CD4-positive, alpha-beta T cell treated with Interleukin-4 for 4 hours (primary cell): ENCODE measurements at places on chromosomes 12 and 14.

DNA sequence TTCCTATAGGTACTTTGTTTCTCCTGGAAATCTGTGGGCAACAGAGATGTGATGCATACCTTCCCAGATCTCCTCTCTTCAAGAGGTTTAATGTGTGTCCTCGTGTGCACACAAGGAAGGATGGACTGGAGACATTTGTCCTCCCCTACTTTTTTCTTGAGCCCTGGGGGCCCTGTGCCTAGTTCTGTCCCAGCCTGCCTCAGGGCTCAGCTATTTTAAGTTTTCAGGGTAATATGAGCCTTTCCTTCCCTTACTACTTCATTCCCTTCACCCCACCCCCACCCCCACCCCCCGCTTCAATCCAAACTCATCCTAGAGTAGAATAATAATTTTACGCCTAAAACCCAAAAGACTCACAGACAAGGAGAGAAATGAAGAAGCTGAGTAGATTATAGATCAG is 446 bp downstream of the STAC3 start:
- DNase-seq: no peak

- DNase-seq: no peak
Observed at GRCh38 chr12:129927316-129927900, 23.6 kb upstream of the TMEM132D start.

DNA sequence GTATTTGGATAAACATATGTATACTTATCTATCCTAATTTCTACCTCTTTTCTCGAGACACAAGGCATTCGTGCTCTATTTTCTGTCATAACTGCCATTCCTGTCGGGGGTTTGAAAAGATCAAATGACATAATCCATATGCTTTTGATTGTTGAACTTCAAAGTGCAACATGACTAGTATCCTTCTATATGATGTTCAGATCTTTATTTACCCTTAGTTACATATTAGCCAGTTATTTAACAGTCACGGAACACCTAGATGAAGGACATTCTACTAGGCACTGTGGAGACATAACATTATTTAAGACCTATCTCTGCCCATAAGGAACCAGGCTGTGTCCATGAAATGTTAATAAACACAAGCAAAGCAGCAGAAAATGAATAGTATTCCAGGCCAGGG is 11.2 kb upstream of the GRIN2B start:
- no peak for DNase-seq

GRCh38 chr12:79373896-79374499 is 316.8 kb downstream of the PAWR start:
- no peak for DNase-seq

DNA sequence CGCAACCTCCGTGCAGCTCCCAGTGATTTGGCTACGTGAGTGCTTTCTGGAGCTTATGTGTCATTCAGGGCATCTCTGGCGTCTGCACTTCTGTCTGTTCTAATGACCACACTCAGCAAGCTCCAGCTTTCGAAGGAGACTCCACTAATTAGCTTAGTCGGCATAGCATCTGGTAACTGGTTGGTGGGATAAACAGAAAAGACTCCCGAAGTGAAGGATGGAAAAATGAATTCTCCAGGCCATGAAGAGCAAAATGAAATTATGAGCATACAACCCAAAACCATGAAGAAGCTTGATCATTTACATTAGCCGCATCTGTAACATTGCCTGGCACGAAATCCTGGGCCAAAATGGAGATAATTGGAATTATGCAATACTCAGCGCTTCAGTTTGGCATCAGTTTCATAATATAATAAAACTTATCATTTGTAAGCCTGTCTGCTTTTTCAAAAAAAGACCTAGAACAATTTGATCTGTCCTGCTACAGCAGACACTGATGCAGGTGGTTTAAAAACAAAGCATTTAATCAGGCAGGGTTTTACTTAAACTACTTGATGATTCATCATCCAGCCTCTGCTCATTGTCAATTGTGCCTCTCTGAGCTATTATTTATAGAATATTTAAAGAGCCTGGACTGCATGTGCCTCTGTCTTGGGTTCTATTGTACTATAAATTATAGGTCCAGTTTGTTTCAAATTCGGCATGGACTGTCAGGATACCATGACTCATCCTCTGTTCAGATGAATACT is 87.4 kb downstream of the SYT1 start:
- DNase-seq: no peak

- no peak for DNase-seq
Observed at GRCh38 chr12:52522346-52523011, 2.3 kb upstream of the KRT5 start.

GRCh38 chr14:51066576-51066975 is 28.3 kb downstream of the TRIM9 start:
- DNase-seq: no peak

DNA sequence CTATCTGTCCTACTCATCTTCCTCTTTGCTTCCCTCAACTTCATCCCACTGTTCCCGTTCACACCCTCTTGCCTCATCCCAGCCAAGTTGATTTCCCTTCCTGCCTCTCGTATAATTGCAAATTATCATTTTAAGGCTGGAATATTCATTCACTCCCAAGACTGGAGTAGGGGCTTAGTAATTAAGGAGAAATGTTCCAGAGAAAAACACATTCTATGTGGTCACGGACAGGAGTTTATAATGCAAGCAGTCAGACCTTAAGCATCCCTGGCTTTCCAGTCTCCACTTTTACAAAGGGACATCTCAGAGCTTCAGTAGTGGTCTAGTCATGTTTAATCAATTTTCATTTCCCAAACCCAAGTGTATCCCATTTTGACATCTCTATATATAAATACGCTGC is 54.9 kb downstream of the TMEM132D start:
- no peak for DNase-seq

DNA sequence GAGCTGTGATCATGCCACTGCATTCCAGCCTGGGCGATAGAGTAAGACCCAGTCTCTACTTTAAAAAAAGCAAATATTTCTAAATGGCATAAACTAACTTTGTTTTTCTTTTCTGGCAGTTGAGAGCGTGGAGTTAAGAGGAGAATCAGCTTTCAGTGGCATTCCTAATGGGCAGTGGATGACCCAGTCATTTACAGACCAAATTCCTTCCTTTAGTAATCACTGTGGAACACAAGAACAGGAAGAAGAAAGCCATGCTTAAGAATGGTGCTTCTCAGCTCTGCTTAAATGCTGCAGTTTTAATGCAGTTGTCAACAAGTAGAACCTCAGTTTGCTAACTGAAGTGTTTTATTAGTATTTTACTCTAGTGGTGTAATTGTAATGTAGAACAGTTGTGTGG is 21.2 kb downstream of the TDG start:
- no peak for DNase-seq

DNA sequence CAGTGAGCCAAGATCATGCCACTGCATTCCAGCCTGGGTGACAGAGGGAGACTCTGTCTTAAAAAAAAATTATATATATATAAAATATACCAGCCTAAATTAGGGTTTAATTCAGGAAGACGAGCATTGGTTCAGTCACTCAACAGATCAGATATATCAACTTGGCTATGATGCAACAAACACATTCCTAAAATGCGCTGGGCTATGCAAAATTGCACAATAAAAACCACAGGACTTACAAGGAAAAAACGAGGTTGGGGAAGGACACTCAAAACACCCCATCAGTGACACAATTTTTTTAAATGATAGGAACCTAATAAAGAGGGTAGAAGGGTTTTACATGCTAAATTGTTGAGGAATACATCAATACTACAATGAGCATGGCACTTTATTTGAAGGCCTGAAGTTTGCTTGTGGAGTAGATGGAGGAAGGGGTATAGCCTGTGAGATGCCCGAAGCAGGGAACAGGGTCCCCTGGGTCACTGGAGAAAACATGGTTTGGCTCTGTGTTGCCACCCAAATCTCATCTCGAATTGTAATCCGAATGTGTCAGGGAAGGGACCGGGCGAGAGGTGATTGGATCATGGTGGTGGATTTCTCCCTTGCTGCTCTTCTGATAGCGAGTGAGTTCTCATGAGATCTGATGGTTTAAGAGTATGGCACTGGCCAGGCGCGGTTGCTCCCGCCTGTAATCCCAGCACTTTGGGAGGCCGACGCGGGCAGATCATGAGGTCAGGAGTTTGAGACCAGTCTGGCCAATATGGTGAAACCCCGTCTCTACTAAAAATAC is 71.2 kb downstream of the TNFAIP2 start:
- no peak for DNase-seq

DNA sequence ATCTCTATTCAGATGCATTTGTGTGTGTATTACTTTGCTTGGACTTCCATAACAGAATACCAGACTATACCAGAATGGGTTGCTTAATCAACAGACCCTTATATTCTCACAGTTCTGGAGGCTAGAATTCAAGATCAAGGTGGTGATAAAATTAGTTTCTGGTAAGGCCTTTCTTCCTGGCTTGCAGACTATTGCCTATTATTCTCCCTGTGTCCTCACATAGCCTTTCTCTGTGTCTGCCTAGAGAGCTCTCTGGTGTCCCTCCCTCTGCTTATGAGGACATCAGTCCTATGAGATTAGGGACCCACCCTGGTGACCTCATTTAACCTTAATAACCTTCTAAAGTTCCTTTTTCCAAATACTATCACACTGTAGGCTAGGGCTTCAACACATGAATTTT is 106.0 kb downstream of the FAR2 start:
- DNase-seq: no peak

DNA sequence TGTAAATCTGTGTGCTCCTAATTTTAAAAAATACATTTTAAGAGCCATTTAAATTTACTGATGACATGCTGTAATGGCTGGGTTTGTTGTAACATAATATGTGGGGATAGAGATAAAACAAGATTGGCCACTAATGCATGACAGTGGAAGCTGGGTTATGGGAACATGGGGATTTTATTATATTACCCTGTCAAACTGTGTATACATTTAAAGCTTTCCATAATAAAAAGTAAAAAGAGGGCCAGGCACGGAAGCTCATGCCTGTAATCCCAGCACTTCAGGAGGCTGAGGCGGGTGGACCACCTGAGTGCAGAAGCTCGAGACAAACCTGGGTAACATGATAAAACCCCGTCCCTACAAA is 9.1 kb downstream of the TMEM233 start:
- no peak for DNase-seq

GRCh38 chr14:20384886-20385285 is 28.4 kb downstream of the TEP1 start:
- no peak for DNase-seq

DNA sequence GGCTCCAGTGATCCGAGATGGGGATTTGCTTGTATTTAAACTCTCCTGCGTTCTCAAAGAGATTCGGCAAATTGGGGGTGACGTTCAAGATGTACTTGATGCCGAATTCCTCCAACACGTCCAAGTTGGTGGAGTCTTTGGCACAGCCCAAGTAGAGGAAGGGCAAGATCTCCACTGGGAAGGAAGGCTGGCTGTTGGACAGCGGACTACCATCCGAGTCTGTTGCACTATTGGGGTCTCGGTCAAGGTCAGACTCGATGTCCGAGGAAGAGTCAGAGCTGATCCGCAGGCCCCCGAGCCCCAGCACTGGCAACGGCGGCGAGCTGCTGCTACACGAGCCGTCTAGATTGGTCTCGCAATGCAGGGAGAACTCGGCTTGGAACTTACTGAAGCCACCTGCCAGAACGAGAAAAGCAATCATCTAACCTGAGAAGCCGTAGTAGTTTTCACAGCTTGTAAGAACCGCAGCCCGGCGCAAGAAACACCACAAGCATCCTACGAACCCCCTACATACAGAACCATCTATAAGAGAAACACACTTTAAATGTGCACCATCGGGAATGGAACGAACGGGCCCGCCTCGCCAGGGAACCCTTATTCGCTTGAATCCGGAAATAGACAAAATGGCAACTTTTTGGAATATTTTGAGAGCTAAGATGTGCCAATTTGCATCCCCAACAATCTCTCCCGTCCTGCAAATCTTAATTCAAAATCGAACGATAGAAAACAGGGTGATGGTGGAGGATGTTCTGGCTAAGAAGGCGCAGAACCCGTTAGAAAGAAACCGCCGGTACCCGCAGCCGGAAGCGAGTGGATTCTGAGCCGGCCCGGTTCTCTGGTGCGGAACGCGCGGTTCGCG is 1.4 kb downstream of the DUSP6 start:
- peak; percentile 12 for DNase-seq

- DNase-seq: no peak
Observed at GRCh38 chr12:100942984-100943749, 148.6 kb downstream of the ANO4 start.

DNA sequence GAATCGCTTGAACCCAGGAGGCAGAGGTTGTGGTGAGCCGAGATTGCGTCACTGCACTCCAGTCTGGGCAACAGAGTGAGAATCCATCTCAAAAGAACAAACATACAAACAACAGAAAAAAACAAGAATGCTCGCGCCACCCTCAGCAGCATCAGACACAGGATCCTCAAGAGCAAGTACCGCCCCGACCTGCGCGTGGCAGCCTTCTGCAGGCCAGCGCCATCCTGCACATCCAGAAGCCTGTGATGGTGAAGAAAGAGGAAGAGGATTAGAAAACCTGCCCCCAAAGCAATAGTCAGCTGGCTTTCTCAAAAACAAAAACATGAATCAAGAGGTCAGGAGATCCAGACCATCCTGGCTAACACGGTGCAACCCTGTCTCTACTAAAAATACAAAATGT is 30.0 kb upstream of the EID3 start:
- no peak for DNase-seq

- DNase-seq: no peak
Observed at GRCh38 chr12:88723219-88723618, 142.9 kb upstream of the KITLG start.

DNA sequence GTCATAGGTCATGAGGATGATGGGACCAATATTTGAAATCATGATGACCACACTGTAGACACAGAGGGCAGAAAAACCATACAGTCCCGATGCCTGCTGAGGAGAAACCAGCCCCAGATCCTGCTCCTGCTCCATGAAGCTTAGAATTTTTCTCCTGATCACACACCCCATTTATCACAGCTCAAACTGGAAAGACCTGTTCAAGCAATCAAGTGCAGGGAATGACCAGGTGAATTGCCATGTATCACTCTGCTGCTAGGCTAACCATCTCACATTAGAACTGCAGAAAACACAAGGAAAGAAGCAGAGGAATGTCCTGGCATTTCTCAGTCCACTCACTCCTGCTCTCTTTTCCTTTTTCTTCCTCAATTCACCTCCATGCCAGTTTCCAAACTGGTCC is 18.1 kb downstream of the MANSC1 start:
- no peak for DNase-seq

GRCh38 chr14:103530390-103530789 is 1.4 kb downstream of the TRMT61A start:
- DNase-seq: no peak

DNA sequence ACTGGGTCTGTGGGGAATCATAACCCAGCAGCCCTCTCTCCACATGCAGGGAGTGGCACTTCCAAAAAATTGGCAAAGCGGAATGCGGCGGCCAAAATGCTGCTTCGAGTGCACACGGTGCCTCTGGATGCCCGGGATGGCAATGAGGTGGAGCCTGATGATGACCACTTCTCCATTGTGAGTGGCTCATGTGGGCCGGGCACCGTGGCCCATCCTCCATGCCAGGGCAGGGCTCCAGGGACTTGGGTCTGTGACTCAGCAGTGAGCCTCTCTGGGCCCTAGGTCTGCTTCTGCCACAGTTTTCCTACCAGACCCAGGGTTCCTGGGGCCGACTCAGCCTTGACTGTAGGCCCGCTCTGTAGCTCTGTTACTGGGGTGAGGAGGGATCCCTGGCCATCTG is 2.2 kb downstream of the NPFF start:
- no peak for DNase-seq
